ENCODE measurements at places on chromosomes 3 and 15. TPM values are rescaled to one million over a fixed set of nuclear protein-coding genes. Genes with fewer than 3 reads are reported as not detected.

- no peak for DNase-seq
Observed at GRCh38 chr3:184307915-184308314, 6.5 kb upstream of the EIF4G1 start.

RASL12 gene
- 3.7 TPM for total RNA-seq

- DNase-seq = no peak
Observed at GRCh38 chr3:53195066-53195450, 34.0 kb downstream of the PRKCD start.

CASR gene
- total RNA-seq = not detected

UBA7 gene
- 3.5 TPM for total RNA-seq

DNA sequence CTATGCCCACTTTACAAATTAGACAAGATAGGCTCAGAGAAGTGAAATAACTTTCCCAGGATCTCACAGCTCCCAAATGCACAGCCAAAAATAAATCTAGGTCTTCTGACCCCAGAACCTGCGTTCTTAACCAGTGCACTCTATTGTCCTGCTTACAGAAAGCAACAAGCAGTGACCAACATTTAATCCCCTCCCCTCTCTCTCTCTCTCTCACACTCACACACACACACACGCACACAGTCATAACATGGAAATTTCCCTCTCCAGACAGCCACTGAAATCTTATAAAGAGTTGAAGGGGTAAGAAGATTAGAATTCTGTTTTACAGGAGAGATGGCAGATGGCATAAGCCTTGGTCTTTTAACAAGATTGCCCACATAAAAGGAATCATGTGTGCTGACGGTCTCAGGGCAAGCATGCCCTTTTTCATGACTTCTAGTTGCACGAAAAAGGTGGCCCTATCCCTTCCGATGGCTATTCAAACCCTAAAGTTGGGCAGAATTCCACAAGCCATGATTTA lies 29.4 kb downstream of the EOGT start:
- DNase-seq = no peak

DUOXA2 gene
- total RNA-seq = not detected

ACKR2 gene
- total RNA-seq = 0.51 TPM

LRTM1 gene
- total RNA-seq = not detected

DNA sequence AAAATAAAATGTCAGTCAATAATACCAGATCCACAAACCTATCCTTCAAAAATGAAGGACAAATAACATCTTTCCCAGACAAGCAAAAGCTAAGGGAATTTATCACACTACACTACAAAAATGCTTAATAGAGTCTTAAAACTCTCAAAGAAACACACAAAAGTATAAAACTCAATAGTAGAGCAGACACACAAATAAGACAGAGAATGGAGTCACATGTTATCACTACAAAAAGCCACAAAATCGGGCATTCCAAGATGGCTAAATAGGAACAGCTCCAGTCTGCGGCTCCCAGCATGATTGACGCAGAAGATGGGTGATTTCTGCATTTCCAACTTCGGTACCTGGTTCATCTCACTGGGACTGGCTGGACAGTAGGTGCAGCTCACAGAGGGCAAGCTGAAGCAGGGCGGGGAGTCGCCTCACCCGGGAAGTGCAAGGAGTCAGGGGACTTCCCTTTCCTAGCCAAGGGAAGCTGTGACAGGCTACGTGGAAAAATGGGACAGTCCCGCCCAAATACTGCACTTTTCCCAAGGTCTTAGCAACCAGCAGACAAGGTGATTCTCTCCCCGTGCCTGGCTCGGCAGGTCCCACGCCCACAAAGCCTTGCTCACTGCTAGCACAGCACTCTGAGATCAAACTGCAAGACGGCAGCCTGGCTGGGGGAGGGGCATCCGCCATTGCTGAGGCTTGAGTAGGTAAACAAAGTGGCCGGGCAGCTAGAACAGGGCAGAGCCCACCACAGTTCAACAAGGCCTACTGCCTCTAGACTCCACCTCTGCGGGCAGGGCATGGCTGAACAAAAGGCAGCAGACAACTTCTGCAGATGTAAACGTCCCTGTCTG lies 46.3 kb downstream of the SENP7 start:
- no peak for DNase-seq

GRCh38 chr3:48194446-48195071 lies 6.3 kb upstream of the CDC25A start:
- DNase-seq = no peak

GRCh38 chr3:139906418-139906817 lies 28.6 kb upstream of the CLSTN2 start:
- DNase-seq = no peak

DNA sequence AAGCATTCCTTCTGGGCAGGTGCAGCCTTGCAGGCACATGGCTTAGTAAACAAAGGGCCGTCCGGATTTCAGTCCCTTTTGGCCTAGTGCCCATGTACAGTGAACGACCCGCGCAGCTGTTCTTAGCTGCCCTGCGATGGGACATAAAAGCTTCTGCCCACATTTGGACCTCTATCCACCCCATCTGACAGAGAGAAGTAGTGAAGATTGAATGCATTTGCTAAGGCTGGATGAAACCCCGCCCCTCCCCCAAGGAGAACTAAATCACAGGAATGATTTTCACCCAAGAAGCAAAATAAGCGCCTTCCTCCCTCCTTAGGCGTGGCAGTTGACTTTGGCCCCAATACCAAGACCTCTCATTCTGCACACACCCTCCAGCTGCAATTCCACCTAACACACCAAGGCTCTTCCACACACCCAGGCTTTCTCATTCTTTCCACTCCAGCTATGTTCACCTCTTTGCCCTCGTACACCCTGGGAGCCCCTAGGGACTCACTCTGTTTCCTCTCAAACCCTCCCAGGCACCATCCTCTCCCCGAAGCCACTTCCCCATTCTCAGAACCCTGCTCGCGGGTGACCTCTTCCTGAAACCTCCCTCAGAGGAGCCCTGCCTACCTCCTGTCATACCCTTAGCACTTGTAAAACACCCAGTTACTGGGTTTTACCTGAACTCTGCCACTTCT lies 14.1 kb upstream of the HRH1 start:
- peak; percentile 27 for DNase-seq

DNA sequence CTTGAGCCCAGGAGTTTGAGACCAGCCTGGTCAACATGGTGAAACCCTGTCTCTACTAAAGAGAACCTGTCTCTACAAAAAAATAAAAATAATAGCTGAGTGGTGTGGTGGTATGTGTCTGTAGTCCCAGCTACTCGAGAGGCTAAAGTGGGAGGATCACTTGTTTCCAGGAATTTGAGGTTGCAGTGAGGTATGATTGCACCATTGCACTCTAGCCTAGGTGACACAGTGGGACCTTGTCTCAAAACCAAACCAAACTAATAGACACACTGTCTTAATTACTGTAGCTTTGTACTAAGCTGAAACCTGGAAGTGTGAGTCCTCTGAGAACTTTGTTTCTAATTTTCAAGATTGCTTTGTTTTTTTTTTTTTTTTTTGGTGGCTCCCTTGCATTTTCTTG lies 30.4 kb downstream of the MGA start:
- DNase-seq = no peak

DNAH12 gene
- total RNA-seq = not detected

DNA sequence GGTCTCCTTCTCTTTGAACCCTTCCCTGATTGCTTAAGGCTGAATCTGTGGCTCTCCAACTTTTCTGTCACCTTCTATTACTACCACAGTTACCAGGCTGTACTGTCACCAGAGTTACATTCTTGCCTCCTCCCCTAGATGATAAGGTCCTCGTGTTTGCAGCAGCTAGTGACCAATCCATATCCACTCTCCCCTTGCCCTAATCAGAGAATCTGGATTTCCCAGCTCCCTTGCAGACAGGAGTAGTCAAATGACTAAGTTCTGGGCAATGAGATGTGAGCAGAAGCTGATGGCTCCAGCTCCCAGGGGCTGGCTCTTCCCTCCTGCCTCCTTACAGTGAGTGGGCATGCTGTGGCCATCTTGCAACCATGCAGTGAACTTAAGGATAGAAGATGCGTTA lies 95.4 kb upstream of the VGLL4 start:
- no peak for DNase-seq

GRCh38 chr3:141279077-141279967 lies 47.7 kb downstream of the PXYLP1 start:
- DNase-seq = no peak

DNA sequence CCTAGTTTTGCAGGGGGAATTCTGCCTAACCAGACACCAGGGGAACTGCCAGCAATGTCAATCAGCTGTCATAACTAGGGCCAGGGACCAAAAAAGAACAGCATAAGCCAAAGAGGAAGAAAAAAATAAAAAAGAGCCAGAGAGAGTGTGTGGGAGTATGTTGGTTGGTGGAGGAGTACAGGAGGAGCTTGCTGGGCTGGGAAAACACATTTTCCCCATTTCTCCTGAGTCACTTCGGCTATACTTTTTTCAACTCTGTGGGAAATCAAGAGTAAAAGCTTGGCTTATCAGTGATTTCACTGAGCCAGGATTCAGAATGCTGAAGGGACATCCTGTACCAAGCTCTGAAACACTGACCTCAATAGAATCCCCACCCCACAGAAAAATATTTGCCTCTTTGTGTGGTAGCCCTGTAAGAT lies 144.7 kb upstream of the DPH6 start:
- DNase-seq = peak; percentile 25

DNA sequence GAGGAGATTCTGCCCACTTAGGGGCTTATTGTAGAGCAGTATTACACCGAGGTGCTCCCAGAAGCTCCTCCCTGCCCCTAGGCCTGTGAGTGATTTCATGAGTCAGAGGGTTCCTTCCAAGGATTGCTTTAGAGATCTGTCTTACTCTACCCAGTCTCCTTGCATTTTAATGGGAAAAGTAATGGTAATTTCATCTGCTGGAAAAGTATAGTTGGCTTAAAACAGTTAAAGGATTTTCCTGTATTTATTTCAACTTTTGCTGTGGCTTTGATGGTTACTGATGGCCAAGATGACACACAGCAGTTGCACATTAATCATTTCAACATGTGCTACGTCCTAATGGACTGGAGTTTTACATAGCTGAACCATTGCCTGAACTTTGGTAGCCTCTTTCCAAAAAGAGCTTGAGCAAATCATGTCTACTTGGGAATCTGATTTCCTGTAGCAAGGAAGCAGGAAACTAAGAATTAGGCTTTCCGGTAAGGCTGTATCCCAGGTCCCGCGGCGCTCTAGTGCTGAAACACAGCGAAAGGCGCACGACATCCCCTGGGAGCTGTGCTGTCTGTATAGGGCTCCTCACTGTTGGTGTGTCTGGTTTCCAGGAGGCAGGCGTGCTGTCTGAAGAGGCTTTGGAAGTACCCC lies 9.2 kb upstream of the PGPEP1L start:
- DNase-seq = no peak

GRCh38 chr15:69780374-69780773 lies 317.3 kb downstream of the TLE3 start:
- no peak for DNase-seq

EIF4E3 gene
- 48.9 TPM for total RNA-seq

GRCh38 chr3:99625643-99626416 lies 12.6 kb upstream of the COL8A1 start:
- DNase-seq = no peak

- no peak for DNase-seq
Observed at GRCh38 chr3:133479895-133480669, 80.2 kb downstream of the BFSP2 start.

EAF2 gene
- total RNA-seq = 2.6 TPM

Data from gastrocnemius medialis (tissue), 4 donors.